ENCODE measurements at places on chromosomes 7 and 10.

- DNase-seq = no peak
Observed at GRCh38 chr7:80768756-80769155, 130.3 kb downstream of the CD36 start.

- DNase-seq = no peak
Observed at GRCh38 chr7:92563345-92563744, 26.8 kb downstream of the FAM133B start.

- DNase-seq = no peak
Observed at GRCh38 chr10:114662646-114663217, 4.7 kb upstream of the ABLIM1 start.

DNA sequence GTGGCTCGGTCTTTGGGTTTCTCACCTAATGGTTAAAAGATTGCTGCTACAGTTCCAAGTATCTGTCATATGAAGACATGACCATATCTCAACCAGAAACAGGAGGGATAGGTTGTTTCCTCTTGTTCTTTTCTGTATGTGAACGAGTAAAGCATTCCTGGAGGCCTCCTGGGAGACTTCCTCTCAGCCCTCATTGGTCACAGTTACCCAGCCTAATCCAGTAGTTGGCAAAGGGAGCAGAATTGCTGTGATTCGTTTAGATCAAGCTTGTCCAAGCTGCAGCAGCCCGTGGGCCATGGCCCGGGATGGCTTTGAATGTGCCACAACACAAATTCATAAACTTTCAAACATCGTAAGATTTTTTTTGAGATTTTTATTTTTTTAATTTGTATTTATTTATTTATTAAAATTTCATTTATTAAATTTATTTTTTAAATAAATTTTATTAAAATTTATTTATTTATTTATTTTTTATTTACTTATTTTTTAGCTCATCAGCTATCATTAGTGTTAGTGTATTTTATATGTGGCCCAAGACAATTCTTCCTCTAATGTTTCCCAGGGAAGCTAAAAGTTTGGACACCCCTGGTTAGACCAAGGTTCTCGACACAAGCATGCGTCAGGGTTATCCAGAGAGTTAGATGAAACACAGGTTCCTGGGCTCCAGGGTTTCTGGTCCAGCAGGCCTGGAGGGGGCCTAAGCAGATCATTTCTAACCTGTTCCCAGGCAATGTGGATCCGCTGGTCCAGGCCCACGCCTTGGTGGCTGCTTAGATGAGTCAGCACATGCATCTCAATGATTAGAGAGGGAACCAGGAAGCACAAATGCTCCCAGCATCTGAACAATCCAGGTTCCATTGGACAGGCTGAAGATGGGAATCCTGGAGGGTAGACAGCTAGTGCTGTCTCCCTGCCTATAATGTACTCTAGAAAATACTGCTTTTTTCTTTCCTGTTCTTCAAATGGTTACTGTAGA is 25.6 kb downstream of the CDC123 start:
- DNase-seq = no peak

DNA sequence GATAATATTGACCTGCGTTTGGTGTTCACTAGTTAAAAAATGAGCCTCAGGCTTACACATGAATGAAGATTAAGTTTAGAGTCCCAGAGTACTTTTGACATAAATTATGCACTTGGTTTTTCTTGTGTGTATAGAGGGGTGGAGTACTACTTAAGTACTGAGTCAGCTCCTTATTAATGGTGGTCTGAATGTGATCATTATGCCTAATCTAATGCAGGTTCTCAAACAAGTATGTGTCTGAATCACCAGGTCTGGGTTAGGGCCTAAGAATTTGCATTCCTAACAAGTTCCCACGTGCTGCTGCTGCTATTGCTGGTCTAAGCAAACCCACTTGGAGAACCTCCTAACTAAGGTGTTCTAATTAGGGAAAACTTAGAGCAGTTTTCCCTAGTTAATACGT is 30.7 kb upstream of the STOX1 start:
- no peak for DNase-seq

GRCh38 chr10:129756912-129757901 is 206.9 kb downstream of the EBF3 start:
- DNase-seq = no peak

GRCh38 chr10:25039531-25039930 is 23.1 kb downstream of the THNSL1 start:
- DNase-seq = no peak

- DNase-seq = no peak
Observed at GRCh38 chr7:4470246-4470645, 211.8 kb upstream of the FOXK1 start.

GRCh38 chr10:84243759-84244158 is 1.1 kb upstream of the RGR start:
- no peak for DNase-seq

DNA sequence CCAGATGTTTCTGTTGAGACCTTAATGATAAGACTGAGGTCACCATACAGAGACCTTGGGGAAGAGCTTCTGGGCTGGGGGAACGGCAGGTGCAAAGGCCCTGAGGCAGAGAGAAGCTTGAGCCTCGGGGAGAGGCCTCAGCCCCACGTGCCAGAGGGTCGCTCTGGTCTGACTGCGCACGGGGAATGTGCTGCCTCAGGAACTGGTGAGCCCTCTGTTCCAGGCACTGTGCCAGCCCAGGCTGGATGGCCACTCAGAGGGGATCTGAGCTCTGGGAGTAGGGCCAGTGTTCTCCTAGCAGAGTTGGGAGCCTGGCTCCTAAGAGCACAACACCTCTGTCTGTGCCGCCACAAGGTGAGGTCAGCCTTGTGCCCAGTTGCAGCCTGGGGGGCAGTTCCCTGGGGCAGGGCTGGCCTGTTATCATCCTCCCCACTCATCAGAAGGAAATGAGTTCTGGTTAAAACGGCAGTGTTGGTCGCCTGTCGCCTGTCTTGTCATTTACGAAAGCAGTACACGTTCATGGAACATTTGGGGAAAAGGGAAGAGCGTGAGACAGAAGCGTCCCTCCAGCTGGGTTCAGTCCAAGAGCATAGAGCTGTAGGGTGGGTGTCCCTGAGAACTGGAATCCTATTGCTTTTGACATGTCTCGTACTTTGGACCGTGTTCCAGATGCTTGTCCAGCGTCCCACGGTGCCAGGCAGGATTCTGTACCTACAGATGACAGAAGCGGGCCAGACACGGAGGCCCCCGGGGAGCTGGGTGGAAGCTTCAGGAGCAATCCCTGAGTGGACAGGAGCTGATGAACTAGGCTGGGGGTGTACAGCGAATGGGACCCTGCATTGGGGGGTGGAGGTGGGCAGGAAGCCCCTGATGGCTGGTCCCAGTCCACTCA is 4.3 kb downstream of the TTYH3 start:
- no peak for DNase-seq

GRCh38 chr10:49403363-49403762 is 7.5 kb upstream of the DRGX start:
- no peak for DNase-seq

- no peak for DNase-seq
Observed at GRCh38 chr7:39468808-39469374, 97.3 kb upstream of the YAE1 start.

DNA sequence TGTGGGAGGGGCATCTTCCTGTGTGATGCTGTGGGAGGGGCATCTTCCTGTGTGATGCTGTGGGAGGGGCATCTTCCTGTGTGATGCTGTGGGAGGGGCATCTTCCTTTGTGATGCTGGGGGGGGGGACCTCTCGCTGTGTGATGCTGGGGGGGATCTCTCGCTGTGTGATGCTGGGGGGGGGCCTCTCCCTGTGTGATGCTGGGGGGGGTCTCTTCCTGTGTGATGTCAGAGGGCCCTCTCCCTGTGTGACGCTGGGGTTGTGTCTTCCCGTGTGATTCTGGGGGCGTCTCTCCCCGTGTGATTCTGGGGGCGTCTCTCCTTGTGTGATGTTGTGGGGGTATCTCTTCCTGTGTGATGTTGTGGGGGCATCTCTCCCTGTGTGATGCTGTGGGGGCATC is 27.9 kb upstream of the DPYSL4 start:
- DNase-seq = no peak

DNA sequence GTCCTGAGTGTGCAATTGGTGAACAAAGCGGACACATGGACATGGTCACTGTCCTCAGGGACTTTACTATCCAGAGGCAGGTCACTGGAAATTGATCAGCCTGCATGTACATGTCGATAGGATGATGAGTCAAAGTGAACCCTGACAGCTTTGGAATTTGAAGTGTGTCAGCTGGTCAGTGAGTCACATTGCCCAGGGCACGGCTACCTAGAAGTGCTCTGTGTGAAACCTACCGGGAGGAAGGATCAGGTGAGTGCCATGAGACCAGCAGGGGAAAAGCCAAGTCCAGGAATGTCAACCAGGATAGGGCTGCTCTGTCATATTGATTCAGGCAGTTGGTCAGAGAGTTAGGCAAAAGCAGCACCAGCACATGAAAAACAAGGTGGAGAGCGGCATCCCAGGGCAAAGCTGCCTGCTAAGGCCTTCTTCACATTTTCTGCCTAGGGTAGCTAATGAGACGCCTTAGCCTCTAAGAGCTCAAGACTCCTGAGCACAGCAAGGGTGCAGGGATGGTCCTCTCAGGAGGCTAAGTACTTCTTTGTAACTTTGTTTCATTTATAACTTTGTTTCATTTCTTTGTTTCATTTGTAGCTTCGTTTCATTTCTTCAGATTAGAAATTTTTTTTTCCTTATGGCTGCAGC is 19.4 kb upstream of the PDCD4 start:
- DNase-seq = no peak

GRCh38 chr7:107430057-107430456 is 39.8 kb upstream of the GPR22 start:
- DNase-seq = no peak

GRCh38 chr7:99143521-99143852 is 421 bp downstream of the SMURF1 start:
- no peak for DNase-seq

DNA sequence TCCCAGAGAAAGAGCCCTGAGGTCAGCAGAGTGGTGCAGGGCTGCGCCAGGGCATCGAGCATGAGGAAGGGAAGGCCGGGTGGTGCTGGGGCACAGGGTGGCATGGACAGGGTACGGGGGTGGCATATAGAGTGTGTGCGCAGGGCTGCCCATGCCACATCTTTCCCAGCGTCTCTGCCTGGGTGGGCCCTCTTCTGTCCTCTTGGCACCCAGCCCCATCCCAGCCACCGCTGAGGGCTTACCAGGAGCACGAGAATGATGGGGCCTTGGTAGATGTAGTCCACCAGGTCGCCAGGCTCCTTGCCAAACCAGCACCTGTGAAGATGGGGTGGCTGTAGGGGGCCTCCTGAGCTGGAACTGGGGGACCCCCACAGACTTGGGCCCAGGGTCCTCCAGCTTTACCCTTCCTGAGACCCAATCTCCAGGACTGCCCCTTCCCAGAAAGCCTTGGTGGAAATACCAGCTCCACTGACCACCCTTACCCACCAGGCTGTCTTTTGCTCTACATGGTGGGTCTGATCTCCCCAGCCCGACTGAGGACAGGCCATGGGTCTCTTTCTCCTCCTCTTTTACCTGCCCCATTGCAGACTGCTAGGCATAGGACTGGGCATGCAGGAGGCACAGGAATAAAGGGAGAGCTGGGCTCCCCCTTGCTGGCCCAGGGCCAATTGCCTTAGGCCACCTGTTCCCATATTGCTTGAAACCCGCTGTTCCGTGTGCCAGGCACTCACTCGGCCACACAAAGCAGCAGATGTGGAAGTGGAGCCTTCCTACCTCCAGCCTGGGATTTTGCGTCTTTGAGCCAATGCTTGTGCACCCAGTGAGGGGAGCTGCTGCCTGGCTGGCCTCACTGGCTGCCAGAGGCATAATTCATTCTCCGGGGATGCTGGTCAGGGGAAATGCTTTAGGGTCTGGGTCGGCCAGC is 21.7 kb downstream of the CRHR2 start:
- no peak for DNase-seq

GRCh38 chr10:78752221-78752620 is 316.5 kb upstream of the ZMIZ1 start:
- DNase-seq = no peak

DNA sequence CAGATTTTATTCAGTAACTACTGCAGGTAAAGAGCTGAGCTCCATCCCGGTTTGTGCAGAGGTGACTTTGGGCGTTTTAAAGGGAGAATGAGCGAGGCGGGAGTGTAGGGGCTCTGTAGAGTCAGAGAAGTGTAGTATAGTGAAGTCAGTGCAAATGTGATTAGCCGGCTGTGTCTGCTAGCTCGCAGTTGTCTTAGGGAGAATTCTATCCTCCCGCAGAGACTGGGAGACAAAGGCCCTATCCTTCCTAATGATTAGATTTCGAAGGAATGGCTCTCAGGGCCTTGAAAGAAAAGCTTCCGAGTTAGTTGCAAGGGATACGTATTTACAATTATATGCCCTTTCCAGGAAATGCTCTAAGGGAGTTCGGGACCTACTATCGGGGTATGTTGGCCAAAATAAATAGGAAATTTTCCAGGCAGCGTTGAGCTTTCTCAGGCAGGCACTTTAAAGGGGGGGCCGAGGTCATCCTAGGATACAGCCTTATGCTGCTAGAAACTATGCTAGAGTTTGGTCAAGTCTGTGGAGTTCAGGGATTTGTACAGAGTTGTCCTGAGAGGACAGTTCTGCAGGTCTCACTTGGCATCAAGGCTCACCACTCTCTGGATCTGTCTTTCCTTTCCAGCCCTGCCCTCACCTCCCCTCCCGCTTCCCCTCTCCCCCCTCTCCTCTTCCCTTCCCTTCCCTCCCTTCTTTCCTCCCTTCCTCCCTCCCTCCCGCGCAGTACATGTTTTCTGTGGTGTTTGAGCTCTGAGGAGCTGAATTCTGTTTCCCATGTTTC is 825 bp downstream of the MRPL32 start:
- no peak for DNase-seq

GRCh38 chr10:6811153-6811552 is 231.1 kb upstream of the PRKCQ start:
- no peak for DNase-seq

DNA sequence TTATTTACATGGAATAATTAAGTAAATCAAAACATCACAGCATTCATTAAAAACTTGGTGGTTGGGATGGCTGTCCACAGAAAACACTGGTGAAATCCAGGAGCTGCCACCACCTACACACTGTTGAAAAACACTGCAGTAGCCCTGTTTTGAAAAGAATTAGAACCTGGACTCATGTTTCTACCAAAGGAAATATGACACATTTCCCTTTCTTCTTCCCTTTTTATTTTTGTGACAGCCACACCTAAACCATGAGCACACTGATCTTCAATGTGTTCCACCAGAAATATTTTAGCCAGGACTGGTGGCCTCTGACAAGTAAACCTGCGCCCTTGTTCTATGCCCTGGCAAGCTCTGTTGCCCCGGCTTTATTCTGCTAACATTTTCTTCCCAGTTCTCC is 3.3 kb downstream of the TMEM140 start:
- DNase-seq = no peak

- DNase-seq = no peak
Observed at GRCh38 chr10:114953047-114953446, 15.1 kb downstream of the TRUB1 start.

DNA sequence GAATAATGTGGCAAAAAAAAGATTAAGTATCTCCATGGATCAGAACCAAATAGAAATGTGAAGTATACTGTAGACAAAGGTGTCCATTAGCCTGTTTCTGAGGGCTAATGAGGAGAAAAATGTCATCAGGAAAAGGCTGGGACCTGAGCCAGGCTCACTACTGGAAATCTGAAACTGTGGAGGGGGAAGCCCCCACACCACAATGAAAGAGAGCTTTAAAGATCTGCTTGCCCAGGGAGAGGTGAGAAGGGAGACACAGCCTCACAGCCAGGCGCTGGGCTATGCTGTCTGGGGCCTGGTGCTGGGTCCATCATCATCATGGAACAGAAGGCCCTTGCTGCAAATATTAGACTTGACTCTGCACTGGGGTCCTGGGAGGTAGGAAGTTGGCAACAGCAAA is 90.4 kb downstream of the OSBPL3 start:
- DNase-seq = no peak
